Substantia nigra (tissue), 51 donors: ENCODE measurements at places on chromosomes 4 and X.

GRCh38 chrX:70970482-70970995 lies 39.6 kb upstream of the SLC7A3 start:
- DNase-seq = no peak

DNA sequence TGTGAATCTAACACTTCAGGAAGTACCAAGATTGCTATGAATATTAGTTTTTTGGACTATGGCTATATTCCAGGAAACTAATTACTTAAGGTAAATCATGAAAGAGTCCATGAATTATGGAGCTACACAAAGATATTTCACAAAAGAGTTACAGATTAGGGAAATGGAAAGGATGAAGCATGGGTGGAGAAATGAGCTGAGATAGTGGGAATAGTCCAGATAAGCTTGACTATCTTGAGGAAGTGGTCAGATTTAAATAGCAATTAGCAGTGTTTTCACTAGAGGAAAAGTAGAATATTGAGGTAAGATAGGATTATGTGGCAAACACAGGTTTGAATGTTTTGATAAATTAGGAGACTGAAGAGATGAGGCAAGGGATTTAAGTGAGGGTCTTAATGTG lies 42.1 kb upstream of the C1GALT1C1 start:
- no peak for DNase-seq

- no peak for DNase-seq
These were observed 122.4 kb downstream of the PHKA2 start for GRCh38 chrX:18861511-18861910.

- DNase-seq = no peak
These were observed 18.0 kb downstream of the HDAC8 start for GRCh38 chrX:72554448-72555140.

GRCh38 chrX:69117876-69118526 lies 47.3 kb downstream of the PJA1 start:
- no peak for DNase-seq

DNA sequence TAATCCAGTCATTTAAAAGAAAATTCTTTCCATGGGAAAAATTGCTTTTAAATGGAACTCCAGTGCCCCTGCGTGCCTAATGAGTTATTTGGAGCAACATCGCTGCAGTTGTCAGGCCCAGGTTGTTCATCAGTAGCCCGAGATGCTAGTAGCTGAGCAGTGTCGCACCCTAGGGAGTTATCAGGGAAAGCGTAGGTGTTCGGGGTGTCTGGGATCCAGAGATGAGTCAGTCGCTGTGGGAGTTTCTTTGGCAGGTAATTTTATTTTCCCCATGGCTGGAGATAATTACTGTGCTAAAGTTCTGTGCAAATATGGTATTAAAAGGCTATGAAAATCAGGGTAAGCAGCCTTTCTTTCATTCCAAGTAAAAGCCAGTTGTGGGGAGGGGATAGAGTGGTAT lies 49.4 kb downstream of the ANXA3 start:
- DNase-seq = no peak

- DNase-seq = no peak
These were observed 412.1 kb upstream of the GRIA3 start for GRCh38 chrX:122771933-122772332.

DNA sequence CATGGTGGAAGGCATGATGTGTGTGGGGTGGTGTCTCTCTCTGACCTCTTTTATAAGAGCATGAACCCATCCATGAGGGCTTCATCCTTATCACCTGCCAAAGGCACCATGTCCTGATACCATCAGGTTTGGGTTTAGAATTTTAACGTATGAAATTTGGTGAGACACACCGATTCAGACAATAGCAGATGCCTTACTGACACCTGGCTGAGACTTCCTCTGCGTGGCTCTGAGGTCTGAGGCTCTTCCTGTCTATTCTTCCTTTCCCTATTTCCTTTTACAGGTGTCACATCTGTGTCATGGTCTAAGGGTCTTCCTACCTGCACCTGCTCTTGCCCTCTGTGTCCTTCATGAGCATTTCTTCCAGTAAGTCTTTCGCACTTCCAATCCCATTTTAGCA lies 320.7 kb upstream of the CLNK start:
- no peak for DNase-seq

GRCh38 chr4:156584100-156584499 lies 387.5 kb downstream of the PDGFC start:
- no peak for DNase-seq

DNA sequence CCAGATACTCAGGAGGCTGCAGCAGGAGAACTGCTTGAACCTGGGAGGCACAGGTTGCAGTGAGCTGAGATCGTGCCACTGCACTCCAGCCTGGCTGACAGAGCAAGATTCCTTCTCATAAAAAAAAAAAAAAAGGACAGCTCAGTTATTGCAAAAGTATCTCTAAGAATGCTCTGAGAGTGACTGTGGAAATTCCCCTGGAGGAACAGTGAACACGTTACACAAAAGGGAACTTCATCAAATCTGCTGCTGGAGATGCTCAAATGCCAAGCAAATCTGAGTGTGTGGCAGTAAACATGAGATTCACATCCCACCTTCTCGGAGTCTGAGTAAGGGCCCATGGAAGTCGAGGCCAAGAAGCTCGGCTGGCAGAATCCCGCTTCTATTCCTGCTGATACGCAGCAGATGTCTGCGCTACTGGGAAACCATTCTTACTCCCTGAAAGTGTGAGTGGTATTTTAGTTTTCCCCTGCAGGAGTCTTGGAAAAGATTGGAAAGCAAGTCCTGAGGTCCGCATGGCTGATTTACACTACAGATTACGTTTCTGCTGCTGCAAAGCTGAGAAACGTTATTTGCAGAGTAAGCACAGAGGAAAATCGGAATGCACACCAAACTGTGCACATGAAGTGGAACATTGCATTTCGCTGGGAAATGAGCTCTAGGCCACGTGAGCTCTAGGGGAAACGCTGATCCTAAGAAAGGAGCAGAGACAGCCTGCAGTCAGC lies 162.9 kb downstream of the NSUN7 start:
- no peak for DNase-seq

GRCh38 chr4:35252866-35253265 lies 991.4 kb downstream of the ARAP2 start:
- DNase-seq = no peak

GRCh38 chr4:37667197-37668100 lies 18.7 kb downstream of the RELL1 start:
- DNase-seq = no peak

DNA sequence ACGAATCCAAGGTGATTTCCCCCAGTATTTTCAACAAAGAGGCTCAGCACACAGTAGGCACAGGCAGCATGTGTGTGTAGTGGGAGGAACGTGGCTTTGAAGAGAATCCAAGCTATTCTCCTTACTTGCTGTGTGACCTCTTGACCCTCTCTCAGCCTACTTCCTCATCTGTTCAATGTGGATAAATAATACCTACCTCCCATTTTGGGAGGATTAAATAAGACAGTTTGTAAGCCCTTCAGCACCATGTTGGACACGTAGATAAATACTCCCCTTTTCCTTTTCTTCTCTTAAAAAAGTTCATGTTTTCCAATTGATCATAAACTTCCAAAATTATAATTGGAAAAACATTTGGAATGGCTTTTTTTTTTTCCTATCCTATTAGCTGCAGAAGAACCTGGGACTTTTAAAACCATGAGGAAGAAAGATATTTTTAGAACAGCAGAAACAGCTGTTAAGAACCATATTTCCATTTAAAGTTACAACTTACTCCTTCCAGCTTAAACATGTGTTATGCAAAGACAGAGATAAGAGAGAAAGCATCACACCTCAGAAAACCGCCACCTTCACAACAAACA lies 56.1 kb upstream of the TMEM131L start:
- no peak for DNase-seq
